ENCODE measurements at places on chromosomes 4 and X. TPM values are rescaled to one million over a fixed set of nuclear protein-coding genes. Genes with fewer than 3 reads are reported as not detected.

The RBM41 gene
- total RNA-seq: 7.3 TPM

The DMRTC1B gene
- total RNA-seq: not detected

The BEX1 gene
- total RNA-seq: 5.9 TPM

The ITGB1BP2 gene
- total RNA-seq: 172 TPM

The IGFBP7 gene
- total RNA-seq: 898 TPM

The TSPAN7 gene
- 134 TPM for total RNA-seq

The ARHGAP4 gene
- total RNA-seq: 8.9 TPM

The LEF1 gene
- not detected for total RNA-seq

The TMEM47 gene
- 43.8 TPM for total RNA-seq

The TMEM31 gene
- not detected for total RNA-seq

The NKX3-2 gene
- not detected for total RNA-seq

- no peak for DNase-seq
These were observed 251.6 kb downstream of the QDPR start for GRCh38 chr4:17260166-17260907.

- no peak for DNase-seq
These were observed 545.0 kb upstream of the TENM3 start for GRCh38 chr4:181698221-181698620.

DNA sequence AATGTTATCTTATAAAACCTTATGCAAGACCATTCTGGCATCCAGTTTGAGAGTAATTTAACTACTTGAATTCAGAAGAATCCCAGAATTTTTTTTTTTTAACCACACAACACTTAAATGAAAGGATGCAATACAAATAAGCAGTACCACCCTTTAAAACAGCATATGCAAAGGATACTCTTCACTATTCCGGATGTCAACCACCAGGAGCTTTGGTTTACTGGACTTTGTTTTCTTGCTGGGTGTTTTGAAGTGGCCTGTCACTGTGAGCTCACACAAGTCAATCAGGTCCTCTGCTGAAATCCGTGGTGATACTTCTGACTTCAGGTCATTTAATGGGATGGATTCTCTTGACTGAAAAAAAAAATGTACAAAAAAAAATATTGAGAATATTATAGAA lies 200.0 kb downstream of the TBCK start:
- no peak for DNase-seq

GRCh38 chr4:97910005-97910404 lies 233.3 kb downstream of the STPG2 start:
- DNase-seq: no peak

DNA sequence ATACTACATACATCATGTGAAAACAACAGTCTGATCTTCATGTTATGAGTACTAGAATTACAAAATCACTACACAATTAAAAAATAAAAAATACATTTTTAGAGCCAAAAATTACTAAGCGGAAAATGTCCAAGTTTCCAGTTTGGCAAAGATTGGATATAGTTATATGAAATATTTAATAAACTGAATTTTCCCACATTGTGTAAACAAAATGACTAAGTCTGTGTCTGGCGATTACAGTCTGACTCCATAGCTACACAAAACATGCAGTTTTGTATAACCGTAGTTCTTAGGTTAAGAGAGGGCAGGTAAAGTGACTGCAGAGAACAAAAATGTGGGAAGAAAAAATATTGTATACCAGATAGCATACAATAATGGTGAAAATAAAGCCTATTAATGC lies 59.2 kb upstream of the TMEM47 start:
- DNase-seq: no peak

GRCh38 chr4:137583671-137584070 lies 51.4 kb upstream of the PCDH18 start:
- DNase-seq: no peak

GRCh38 chr4:1578251-1578773 lies 105.8 kb downstream of the FAM53A start:
- no peak for DNase-seq

DNA sequence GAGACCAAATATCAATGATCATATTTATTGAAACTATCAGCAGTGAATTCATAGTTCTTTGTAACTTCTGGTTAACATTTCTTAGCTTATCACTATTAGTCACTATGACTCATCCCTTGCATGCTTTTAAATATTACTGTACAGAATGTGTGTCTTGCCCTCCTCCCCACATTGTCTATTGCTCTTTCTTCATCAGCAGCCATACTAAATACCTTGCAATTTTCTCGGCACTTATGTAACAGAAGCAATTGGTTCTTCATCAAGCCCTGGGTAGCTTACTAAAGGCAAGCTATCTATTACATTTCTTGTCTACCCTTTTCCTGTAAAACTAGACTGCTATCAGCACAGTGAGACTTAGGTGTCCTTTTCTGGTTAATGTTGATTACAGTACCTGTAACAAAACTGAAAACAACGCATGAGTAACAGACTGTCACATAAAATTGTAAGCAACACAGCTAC lies 8.2 kb downstream of the KLHL4 start:
- no peak for DNase-seq

GRCh38 chr4:46146993-46147392 lies 23.1 kb upstream of the GABRG1 start:
- DNase-seq: no peak

DNA sequence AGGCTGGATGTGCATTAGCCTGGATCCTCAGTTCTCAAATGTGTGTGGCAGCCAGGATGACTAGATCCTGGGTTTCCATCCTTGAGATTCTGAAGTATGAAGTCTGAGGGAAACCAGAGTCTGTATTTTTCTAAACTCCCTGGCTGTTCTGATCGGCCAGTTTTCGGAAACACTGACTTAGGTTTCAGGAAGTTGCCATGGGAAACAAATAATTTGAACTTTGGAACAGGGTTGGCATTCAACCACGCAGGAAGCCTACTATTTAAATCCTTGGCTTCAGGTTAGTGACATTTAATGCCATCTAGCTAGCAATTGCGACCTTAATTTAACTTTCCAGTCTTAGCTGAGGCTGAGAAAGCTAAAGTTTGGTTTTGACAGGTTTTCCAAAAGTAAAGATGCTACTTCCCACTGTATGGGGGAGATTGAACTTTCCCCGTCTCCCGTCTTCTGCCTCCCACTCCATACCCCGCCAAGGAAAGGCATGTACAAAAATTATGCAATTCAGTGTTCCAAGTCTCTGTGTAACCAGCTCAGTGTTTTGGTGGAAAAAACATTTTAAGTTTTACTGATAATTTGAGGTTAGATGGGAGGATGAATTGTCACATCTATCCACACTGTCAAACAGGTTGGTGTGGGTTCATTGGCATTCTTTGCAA lies 67.6 kb downstream of the PDGFRA start:
- DNase-seq: no peak

GRCh38 chrX:129743821-129744220 lies 5.0 kb downstream of the XPNPEP2 start:
- no peak for DNase-seq

- DNase-seq: no peak
These were observed 9.1 kb upstream of the USO1 start for GRCh38 chr4:75715105-75715799.

- no peak for DNase-seq
These were observed 122.7 kb downstream of the SPOCK3 start for GRCh38 chr4:167111622-167112021.

- no peak for DNase-seq
These were observed 885.8 kb downstream of the SH3BGRL start for GRCh38 chrX:82087699-82088098.

DNA sequence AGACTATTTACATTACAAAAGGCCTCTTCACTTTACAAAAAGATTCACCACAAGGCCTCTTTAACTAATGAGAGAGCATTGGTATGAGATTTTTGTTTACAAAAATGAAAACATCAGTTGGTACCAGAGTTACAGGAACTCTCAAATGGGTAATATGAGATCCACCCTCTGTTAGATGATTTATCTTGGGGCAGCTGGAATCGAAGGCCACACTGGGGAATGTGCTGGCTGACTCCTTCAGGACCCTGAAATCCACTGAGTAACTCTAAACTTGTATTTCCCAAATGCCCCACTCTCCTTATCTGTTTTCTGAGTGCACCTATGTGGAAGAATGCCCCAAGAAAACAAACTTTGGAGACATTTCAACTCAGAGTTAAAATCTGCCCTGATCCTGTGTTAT lies 232.9 kb upstream of the F9 start:
- DNase-seq: no peak

- no peak for DNase-seq
These were observed 897.3 kb upstream of the TENM3 start for GRCh38 chr4:181345931-181346330.

DNA sequence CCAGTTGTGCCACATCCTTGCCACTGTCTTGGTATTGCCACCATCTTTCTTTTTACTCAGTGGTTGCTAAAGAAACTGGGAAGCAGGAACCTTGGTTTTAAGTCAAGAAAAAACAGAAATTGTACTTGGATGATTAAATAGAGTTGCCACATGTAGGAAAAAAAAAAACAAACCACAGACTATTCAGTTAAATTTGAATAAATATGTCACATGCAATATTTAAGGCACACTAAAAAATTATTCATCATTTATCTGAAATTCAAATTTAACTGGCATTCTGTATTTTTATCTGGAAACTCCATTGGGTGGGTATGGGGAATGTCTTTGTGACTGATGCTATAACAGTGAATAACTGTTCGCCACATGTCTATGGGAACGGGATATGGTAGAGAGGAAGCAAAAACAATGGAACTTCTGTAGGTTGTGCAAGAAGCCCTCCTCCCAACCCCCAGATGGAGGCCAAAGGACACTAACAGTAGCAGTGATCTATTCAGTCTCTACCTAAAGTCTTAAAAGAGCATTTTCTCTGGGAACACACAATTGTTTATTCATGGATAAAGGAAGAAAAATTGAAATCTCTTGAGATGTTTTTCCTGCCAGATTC lies 57.0 kb upstream of the PLAC8 start:
- DNase-seq: no peak

DNA sequence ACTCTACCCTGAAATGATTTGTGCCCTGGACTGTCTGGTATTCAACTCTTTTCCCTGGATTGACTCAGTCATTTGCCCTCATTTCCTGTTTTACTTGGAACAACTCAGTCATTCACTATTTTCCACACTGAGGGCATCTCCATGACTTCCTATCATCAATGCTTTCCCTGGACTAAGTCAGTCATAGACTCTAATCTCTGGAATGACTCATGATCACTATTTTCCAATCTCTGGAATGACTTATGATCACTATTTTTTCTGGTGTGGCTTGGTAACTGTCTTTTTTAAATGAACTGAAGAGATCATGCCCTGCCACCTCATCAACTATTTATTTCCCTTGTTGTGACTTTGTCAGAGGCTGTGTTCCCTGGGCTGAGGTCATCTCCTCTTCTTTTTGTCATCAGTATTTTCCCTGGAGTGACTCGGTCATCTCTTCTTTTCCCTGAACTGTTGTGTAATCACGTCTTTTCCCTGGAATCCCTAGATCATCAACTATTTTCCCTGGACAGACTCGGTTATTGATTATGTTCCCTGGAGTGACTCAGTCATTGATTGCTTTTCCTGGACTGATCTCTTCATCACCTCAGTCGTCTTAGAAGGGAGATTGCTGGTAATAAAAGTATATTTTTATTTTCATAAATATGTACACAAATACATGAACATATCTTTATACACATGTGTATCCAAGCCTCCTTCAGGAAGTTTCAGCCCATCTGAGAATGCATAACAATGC lies 327.1 kb upstream of the VCX start:
- DNase-seq: no peak

GRCh38 chr4:70895405-70895804 lies 6.8 kb upstream of the MOB1B start:
- no peak for DNase-seq

DNA sequence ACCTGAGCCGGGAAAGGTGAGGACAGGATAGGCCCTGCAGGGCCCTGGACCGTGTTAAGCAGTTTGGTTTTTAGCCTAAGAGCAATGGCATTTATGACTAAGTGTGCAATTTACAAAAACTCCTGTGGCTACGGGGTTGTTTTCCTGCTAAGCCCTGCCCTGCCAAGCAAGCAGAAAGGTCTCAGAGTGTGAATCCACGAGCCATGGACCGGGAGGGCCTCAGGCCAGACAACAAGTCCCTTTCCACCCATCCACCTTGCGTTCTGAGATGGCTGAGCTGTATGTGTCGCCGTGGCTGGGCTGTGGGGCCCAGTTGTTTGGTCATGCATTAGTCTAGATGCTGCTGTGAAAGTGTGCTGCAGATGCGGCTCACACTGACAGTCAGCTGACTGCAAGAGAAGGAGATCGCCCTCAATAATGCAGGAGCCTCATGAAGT lies 33.9 kb upstream of the AFAP1 start:
- DNase-seq: no peak

- DNase-seq: no peak
These were observed 853.4 kb downstream of the PCDH7 start for GRCh38 chr4:31573554-31573953.

GRCh38 chr4:184329235-184329634 lies 111.6 kb upstream of the ENPP6 start:
- DNase-seq: peak; percentile 34

DNA sequence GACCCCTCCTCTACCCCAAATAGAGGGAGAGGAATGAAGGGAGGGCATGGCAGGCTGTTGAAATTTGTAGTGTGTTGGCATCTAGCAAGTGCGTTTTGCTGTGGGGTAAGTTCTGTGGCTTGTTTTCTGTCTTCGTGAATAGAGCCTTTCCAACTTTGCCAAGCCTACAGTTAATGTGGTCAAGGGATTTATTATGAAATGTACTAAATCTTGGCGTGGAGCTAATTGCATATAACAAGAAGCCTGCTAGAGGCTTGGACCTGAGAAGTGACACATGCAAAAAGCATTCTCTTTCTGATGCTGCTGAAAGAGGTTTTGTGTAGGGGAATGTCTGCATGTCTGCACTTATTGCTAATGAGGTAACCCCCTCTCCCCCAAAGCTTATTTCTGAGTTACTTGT lies 132.2 kb downstream of the BMPR1B start:
- DNase-seq: no peak

DNA sequence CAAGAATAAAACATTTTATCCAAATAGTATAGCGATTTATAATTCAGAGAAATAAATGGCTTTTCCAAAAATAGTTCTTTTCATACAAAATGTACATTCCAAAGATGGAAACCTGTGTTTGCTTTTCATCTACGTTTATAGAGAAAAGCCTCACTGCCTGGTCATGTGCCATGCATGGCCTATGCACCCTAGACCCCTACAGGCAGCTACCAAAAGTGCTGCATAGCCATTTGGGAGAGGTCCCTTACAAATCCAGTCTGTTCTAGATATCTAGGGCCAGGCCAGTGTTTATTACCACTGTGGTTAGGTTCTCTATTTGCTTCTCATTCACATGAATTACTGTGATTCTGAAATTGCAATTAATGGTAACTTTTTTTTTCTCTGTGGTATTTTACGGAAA lies 17.2 kb downstream of the HMGB2 start:
- no peak for DNase-seq

GRCh38 chrX:31319586-31319985 lies 247.7 kb upstream of the FTHL17 start:
- no peak for DNase-seq

DNA sequence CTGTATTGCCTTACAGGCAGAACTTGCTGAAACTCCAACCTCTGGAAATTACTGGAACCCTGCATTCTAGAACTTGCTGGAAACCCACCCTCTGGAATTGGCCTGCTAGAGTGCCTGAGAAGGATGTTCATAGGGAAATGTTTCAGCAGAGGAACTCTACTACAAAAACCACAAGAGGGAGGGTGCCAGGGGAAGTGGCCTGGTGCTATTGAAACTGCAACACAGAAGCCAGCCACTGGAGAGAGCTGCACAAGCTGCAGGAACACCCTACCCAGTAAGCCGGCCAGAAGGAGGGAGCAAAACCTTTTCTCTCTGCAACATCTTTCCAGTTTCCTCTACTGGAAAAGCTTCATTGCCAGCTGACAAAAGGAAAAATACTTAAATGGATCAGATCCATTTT lies 2.5 kb upstream of the BRWD3 start:
- no peak for DNase-seq
